PC-3 (cell line): ENCODE measurements at places on chromosomes 6 and 20.

GRCh38 chr6:79468587-79468986 lies 68.6 kb downstream of the LCA5 start:
- DNase-seq, result no peak

DNA sequence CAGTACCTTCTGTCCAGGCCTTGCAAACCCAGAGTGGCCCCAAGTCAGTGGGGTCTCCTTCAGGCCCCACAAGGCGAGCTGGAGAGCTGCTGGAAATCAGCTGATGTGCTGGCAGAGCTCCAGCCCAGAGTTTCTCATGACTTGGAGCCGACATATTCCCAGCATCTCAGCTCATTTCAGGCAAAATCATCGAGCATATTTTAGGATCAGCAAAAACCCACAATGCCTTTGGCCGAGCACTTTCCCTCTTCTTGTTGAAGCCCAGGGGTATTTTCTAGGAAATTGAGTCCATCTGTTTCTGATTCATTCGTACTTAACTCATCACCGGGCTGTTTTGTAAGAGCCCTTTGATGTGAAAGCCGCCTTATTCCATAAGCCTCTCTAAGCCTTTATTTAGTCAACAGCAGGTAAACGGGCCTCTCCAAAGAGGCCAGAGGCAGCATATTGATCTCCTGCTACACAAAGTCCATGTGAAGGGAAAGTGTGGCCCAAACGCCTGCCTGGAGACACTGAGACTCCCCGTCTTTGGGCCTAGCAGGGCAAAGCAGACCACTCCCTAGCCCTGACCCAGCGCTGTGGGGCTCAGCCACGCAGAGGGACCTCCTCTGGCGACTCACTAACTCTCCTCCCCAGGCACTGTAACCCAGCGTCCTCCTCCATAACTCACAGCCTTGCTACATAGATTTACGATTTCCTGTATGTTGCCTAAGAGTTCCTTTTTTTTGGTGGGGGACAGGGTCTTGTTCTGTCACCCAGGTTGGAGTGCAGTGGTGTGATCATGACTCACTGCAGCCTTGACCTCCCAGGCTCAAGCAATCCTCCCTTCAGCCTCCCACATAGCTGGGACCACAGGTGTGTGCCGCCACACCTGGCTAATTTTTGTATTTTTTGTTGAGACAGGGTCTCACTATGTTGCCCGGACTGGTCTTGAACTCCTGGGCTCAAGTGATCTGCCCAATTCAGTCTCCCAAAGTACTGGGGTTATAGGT lies 12.1 kb upstream of the C20orf203 start:
- no peak for DNase-seq

- DNase-seq, result peak; percentile 83
These were observed 60.4 kb upstream of the KLHL31 start for GRCh38 chr6:53725791-53726575.

GRCh38 chr20:45631184-45631583 lies at the start of gene WFDC9:
Gene WFDC9, minus strand, starts transcription at chr20:45631284. Its CDS starts 21,103 bp downstream, at chr20:45610181.
- no peak for DNase-seq

GRCh38 chr6:116431964-116432595 lies 29.1 kb upstream of the CALHM6 start:
- DNase-seq, result no peak

- no peak for DNase-seq
These were observed 12.5 kb downstream of the CAP2 start for GRCh38 chr6:17405944-17406245.

- no peak for DNase-seq
These were observed 16.1 kb upstream of the HFE start for GRCh38 chr6:26071135-26071534.

DNA sequence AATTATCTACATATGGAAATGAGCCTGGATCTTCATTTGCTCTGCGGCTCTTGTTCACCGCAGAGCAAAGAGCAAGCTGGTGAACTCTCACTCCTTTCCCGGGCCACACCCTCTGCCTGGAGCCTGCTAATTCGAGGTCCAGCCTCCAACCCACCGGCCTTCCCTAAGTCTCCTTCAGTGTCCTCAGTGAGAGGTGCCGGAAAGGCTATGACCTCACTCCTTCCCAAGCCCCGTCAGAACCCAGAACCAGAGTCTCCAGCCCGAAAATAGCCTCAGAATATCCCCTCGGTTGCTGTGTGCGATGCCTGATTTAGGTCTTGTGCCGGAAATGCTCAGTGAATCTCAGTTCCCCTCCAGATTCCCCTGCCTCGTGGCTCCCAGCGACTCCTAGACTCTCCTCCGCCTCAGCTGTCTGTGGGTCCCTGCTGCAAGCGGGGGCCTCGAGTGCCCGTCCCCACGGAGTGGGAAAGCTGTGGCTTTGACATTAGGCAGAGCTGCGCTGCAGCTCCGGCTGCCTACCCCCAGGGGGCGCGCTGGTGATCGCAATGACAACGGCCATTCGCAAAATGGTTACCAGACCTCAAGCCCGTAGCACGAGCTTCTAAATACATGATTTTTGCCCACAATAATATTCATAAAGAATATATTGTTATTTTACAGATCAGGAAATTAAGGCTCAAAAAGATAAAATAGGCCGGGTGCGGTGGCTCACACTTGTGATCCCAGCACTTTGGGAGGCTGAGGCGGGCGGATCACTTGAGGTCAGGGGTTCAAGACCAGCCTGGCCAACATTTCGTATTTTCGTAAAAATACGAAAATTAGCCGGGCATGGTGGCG lies 4.1 kb upstream of the BNIP5 start:
- peak; percentile 59 for DNase-seq

DNA sequence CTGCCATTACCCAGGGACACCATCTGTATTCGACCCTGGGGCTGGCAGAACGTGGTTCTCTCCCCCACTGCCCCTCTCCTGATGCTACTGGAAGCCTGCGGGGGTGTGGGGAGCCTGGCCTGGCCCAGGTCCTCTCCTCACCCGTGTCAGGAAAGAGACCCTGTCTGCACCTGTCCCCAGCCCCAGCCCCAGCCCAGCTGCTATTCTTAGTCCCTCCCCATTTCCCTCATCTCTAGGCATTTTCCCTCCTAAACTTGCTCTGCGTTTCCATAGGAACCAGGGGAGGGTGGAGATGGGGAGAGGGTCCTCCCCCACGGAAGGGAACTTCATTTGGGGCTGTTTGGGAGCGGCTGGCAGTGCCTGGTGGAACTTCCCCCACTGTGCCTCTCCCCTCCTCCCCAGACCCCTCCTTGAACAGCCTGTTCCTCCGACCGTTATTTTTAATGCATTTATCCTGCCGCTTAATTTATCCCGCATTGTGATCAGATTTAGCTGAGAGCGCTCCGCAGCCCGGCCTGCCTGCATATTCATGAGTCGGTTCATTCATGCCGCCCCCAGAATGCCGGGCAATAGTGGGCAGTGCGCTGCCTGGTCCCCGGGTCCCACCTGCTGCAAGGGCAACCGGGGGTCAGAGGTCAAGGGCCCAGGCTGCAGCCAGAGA lies 31.8 kb upstream of the DLGAP4 start:
- DNase-seq, result no peak

GRCh38 chr6:30325873-30326525 lies 728 bp upstream of the TRIM39 start:
- no peak for DNase-seq

GRCh38 chr6:8642131-8642530 lies 206.8 kb upstream of the SLC35B3 start:
- DNase-seq, result no peak

DNA sequence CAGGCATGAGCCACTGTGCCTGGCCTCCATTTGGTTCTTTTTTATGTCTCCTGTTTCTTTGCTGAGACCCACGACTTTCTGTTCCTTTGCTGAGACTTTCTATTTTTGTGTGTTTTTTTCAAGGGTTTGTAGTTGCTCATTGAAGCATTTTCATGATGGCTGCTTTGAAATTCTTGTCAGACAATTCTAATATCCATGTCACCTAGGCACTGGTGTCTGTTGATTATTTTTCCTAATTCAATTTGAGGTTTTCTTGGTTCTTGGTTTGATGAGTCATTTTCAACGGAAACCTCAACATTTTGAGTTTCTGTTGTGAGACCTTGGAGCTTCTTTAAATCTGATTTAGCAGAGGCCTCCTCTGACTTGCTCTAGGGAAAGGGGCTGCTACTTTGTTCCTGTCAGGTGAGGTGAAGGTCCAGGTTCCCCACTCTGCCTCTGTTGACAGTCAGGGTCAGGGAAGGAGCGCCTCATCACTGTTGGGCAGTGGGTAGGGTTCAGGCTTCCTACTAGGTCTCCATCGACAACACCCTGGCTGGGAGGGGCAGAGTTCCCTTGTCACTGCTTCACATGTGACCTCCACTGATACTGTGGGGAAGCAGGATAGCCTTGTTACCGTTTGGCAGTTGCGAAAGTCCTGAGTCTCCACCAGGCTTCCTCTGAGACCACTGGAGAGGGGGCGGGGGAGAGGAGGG lies 67.2 kb upstream of the RNF24 start:
- peak; percentile 25 for DNase-seq

DNA sequence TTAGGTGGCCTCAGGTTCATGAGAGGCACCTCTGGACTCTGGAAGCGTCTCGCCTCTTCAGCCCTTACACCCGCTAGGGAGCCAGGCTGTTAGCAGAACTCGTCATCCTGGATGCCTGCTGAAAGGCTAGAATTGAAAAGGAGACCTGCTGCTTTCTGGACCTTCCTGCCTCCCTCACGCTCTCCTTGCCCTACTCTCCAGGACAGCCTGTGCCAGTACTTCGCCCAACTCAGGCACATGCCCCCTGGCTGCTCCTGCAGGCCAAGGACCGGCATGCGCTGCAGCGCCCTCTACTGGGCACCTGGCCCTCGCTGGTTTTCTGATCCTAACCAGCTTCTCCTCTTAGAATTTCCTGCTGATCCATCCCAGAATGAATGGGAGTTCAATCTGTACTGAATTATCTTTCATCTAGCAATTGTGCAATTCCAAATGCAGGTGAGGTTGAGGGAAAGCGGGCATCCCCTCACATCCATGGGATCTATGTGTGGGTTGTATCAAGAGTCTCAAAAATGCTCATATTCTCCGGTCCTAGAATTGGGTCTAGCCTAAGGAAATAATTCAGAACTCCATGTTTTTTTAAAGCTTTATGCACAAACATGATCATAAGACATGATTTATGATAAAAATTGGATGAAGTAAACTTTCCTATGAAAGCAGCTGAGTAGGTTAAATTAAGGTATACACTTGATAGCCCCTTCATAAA lies 78.0 kb downstream of the PTPN1 start:
- peak; percentile 86 for DNase-seq

DNA sequence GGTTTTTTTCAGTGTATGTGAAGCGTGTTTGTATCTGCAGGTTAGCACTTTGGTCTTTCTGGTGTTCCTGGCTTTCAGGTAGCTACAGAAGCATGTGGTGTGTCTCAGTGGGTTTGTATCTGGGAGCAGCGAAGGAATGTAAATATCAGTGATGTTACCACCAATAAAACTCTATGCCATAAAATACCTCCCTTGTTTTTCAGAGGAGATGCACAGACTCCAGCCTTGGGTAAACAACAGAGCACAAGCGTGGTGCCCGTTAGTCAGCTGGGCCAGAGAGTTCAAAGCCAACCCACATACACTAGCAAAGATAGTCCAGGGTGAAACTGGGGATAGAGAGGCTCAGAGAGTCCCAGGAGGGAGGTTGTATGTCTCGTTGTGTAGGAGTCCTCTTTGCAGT lies 393.8 kb downstream of the SMOC2 start:
- DNase-seq, result no peak

DNA sequence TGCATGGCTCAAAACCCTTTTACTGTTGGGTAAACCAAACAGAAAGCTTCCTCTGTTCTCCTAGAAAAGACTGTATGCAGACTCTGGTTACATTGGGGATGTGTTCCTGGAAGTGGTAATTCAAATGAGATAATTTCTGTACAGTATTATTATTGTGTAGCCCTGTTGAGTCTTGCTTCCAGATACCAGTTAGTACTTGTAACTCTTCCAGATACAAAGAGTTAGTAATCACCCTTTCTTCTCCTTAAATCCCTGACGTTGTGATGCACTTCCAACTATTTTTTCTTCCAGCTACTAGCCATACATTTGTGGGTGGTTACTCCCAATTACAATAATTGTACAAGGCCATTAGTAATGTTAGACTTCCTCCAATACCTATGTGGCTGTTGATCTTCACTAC lies 42.3 kb upstream of the GRIK2 start:
- DNase-seq, result no peak

- DNase-seq, result no peak
These were observed 6.7 kb upstream of the BEND3 start for GRCh38 chr6:107121964-107122495.

DNA sequence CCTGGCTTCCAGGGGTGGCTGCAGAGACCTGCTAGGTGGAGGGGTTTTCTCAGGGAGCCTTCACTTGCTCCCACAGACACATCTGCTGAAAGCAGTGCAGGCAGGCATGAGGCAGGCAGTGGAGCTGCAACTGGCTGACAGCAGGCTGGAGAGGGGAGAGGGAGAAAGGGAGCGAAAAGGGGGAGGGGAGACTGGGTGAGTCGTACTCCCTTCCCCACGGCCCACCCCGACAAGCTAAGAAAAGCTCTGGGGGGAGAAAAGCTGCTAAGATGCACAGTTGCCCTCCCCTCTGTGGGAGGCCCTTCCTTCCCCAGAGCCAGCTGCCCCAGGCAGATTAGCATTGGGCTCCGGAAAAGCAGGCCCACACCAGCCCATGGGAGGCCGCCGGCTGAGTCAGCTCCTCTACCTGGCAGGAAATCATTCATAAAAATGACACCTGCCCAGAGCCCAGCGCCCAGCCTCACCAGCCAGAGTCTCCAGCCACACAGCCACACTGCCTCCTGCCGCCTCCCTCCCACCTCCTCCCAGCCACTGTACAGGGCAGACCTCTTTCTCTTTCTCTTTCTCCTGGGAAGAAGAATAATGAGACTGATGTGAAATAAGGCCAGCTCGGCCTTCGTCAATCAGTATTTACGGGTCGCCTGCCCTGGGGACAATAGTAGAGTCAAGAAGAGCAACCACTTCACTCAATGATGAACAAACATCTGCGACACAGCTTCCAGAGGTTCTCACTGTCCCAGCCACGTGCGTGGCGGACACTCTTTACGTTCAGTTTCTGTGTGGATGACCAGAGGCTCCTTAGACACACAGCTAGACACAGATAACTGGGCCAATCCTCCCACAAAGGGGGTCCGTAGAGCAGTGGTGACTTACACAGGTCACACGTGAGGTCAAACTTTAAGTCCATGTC lies 7.7 kb upstream of the C20orf203 start:
- peak; percentile 84 for DNase-seq

DNA sequence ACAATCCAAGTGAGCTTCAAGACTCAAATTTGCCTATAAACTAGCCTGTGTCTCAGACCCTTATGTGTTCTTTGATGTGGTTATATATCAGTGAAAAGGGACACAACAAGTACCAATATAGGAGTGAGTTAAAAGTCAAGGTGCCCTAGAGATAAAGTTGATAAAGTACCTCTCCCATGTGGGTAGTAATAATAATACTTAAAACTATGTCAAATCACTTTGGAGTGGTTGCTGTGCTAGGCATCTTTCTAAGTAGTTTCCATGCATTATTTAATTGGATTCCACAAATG lies 100.4 kb downstream of the BMP5 start:
- DNase-seq, result no peak

- peak; percentile 76 for DNase-seq
These were observed 36.4 kb upstream of the SOX4 start for GRCh38 chr6:21556968-21557721.

GRCh38 chr6:75855052-75855451 lies 106.0 kb downstream of the MYO6 start:
- peak; percentile 70 for DNase-seq

- peak; percentile 64 for DNase-seq
These were observed 69.6 kb upstream of the SALL4 start for GRCh38 chr20:51871943-51872342.
